Stimulated activated CD4-positive, alpha-beta T cell treated with anti-CD3 and anti-CD28 coated beads, TNF-alpha, amount 100 ng/mL, for 48 hours (primary cell): ENCODE measurements at places on chromosomes 4 and X.

DNA sequence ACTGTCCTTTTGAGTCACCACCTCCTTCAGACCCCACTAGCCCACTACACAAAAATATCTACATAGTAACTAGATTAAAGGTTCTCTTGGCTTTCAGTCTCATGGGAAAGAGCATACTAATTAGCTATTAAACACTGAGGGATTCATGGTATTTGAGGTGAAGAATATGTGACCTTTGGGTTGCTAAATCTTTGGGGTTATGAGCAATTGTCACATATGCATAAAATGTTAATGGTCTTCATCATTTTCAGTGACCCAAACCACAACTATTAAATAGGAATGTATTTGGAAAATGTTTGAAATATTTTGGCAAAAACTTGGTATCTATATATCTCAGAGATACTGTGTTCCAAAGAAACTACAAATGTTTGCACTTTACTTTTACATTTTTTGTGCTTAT, 365.1 kb downstream of the MAGEB5 start:
- DNase-seq = no peak

- no peak for DNase-seq
Observed at GRCh38 chr4:25842229-25842845, 20.5 kb downstream of the SEL1L3 start.

GRCh38 chr4:82293304-82293703, 80.5 kb downstream of the HNRNPD start:
- no peak for DNase-seq

- DNase-seq = no peak
Observed at GRCh38 chr4:139749338-139749737, 83.7 kb downstream of the MGST2 start.

GRCh38 chr4:112411781-112412550, 104.0 kb downstream of the NEUROG2 start:
- DNase-seq = no peak

DNA sequence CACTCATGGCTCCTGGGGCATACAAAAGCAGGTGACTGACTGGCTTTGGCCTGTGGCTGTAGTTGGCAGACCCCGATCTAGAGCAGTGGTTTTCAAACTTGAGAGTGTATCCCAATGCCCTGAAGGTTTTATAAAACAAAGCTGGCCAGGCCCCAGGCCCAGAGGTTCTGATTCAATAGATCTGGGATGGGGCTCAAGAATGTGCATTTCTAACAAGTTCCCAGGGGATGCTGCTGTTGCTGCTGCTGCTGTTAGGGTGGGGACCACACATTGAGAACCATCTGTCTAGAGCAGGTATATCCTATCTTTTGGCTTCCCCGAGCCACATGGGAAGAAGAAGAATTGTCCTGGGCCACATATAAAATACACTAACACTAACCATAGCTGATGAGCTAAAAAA, 7.3 kb downstream of the AIFM1 start:
- no peak for DNase-seq

DNA sequence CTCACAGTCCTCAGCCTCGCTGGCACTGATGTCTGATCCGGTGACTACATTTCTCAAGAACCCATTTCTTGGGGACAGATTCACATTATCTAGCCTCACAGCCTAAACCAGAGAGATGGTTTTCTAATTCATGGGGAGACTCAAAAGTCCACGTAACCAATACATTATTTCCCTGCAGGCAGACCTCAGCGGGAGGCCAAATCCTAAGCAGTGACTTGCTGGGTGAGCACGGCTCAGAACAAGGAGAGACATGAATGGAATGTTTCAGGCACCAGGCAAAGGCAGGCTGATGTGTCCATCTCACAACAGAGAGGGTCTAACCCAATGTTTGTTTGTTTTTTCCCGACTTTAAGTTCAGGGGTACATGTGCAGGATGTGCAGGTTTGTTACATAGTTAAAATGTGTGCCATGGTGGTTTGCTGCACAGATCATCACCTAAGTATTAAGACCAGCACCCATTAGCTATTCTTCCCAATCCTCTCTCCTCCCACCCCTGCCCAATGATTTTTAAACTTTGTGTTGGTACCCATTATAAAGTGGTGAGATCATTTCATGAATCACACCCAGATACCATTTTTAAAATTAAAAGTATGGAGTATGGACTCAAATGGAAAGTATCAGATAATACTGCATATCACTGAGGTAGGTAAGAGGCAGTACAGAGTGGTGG, 53.3 kb downstream of the SCD5 start:
- no peak for DNase-seq

GRCh38 chrX:72308566-72309296, 3.0 kb upstream of the CITED1 start:
- no peak for DNase-seq

DNA sequence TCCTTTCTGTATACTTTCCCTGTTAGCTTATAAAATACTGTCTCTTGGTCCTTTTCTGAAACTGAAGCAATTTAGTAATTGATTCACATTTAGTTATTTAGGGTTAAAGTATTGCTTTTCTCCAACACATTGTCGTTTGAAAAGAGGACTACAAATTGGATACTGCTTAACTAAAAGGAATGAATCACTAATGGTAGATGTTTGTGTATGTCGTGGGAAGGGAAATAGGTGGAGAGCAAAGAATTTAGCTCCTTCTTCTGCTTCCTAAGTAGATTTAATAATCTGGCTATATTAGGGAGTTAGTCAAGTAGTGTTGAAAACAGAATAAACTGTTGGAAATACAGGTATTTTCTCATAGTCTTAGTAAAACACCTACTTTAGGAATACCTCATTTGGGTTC, 27.9 kb downstream of the SLAIN2 start:
- no peak for DNase-seq

- DNase-seq = no peak
Observed at GRCh38 chrX:154495472-154495922, 5.1 kb upstream of the SLC10A3 start.

DNA sequence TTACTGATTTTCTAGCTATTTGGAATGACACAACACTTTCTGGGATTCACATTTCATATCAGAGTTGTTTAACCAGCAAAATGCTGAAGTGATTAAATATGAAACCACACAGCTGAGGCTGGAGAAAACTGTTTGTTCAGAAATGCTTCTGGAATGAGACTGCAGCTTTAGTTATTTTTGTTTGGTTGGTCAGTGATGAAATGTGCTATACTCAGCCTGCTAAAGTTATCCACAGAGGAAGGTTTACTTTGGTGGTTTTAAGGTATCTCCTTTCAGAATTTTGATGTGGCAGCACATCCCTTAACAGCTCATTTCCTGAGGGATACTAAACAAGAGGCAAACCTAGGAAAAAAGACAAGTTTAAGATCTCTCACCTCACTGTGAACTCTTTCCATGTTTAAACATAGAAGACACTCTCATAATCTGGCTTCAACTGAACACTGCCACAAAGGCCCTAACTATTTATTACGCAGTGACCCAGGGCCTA, 106.6 kb upstream of the PDE5A start:
- DNase-seq = no peak

GRCh38 chr4:141565379-141566089, 70.8 kb upstream of the IL15 start:
- no peak for DNase-seq

- no peak for DNase-seq
Observed at GRCh38 chr4:125714845-125715244, 400.1 kb downstream of the FAT4 start.

DNA sequence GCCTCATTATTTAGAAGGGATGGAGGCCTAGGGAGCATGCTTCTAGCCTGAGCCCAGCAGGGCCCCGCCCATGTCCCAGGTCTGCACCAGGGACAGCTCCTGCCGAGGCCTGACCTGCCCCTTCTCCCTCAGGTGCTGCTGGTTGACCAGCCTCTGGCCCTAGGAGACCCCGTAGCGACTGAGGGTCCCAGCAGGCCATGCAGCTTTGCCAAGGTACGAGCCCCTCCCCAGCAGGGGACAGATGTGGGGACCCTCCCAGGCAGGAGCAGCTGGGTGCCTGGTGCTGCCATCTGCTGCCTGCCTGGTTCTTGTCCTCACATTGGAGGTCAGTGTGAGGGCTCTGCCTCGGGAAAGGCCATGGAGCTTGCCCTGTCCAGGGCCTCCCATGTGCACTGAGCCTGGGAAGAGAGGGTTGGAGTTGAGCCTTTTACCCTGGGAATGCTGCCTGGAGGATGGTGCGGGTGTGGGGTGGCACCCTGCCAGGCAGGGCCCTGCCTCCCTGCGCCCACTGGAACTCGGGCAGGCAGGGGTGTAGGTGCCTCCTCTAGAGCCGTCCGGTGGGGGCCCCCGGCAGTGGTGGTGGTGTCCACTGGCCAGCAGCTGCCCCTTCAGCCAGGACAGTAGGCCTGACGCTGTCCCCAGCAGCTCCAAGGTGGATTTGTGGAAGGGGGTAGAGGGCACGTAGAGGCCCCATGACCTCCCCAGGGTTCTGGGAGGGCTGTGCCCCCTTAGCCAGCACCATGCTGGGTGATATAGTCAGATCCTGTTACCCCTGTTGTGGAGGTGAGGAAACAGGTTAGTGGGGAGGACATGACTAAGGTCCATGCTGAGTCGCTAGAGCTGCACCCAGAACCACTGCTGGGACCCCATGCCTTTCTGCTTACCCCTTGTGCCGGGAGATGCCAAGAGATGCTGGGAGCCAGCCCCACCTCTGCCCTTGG, 2.2 kb upstream of the MSANTD1 start:
- DNase-seq = no peak

DNA sequence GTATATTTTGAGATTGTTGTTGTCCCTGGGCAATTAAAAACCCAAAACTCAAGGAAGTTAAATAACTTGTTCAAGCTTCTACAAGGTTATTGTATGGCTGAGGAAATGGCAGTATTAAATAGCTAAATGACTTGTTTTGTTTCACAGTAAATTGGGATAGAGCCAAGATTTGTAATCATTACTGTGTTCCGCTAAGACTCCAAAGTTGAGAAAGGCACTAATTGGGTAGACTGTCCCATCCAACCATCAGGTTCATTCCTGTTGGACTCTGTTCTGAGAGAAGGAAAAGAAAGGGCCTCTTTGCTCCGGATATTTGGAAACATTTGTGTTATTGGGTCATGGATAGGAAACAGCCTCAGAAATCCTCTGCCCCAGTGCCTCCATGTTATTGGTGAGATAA, 82.2 kb downstream of the DCLK2 start:
- no peak for DNase-seq

DNA sequence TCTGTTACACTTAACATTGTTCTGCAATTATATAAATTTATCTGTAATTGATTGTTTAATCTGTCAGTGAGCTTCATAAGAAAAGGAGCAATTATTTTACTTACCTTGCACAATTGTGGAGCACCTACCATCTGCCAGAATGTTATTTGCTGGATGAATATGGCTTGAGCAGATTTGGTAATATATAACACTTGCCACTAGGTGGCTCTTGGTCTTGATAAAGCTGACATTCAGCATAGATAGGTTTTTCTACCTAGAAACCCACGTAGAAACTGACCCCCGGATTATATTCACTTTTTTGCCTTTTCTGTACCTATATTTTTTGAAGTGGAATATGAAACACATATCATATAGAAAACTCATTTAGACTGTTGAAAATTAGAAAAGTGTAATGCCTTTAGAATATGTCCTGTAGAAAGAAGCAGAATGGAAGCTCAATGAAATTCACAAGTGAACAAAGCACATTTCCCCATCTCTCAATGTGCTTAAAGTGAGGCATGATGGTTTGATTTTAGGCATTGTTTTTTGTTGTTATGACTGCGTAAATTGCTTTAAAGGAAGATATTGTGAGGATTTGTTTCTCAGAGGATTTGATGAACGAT, 9.5 kb downstream of the RBPJ start:
- no peak for DNase-seq

DNA sequence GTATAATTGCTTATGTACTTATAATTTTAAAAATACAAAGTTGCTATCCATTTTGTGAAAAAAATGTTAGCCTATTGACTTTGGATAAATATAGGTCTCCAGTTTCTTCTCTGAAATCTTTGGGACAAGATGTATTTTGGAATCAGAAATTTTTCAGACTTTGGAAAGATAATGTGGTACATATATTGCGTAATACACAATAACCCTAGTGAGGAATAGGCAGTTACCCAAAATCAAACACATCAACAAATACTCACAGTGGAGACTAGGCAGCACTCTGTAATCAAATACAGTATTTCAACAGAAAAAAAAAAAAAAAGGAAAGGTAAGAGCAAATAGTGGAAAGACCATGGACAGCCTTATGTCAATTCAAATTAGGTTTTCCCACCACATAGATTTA, 796.8 kb downstream of the ADGRL3 start:
- DNase-seq = no peak

- DNase-seq = no peak
Observed at GRCh38 chr4:122898370-122899150, 23.8 kb downstream of the NUDT6 start.

- DNase-seq = no peak
Observed at GRCh38 chrX:139892512-139892911, 40.3 kb downstream of the ATP11C start.

DNA sequence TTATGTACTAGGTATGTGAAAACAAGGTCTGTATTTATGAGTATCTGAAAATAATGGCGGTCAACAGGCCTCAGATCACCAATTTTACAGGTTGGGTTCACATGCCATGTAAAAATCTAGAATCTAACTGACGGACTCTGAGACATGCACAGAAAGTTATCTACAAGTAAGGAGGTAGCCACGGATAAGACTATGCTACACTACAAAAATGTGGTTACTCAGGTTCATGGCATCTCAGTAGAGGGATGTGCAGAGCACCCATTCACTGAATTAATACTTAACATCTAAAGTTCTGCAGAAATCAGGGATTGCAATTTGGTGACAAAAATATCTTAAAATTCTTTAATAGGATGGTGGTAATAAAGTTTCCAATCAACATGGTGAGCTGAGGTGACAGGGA, 155.9 kb downstream of the APBB2 start:
- no peak for DNase-seq

- no peak for DNase-seq
Observed at GRCh38 chr4:80308466-80308822, 27.1 kb upstream of the CFAP299 start.
